Foreskin fibroblast (primary cell): ENCODE measurements at places on chromosomes 7 and 10.

GRCh38 chr7:157519798-157520244 is 183.0 kb downstream of the DNAJB6 start:
- DNase-seq, result no peak

- DNase-seq, result peak; percentile 16
Observed at GRCh38 chr7:24702755-24703154, 54.5 kb downstream of the GSDME start.

DNA sequence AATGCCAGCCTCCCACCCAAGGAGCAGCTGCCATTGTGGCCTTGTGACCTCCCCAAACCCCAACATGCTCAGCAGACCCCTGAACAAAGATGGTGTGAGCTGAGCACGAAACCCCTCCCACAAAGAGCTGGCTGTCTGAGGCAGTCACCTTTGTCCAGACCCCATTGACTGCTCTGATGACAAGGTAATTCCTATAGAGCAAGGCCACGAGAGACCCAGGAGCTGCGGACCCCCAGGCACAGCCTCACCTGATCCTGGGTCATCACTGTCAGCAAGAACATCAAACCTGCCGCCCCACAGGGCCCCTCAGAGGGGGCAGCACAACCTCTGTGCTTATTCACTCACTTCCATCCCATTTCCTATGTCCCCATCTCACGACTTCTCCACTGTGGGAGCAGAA is 102.6 kb downstream of the CPXM2 start:
- DNase-seq, result no peak

- DNase-seq, result peak; percentile 39
Observed at GRCh38 chr10:17910125-17910789, 41.5 kb upstream of the SLC39A12 start.

GRCh38 chr10:44046605-44047004 is 338.3 kb downstream of the CXCL12 start:
- peak; percentile 43 for DNase-seq

DNA sequence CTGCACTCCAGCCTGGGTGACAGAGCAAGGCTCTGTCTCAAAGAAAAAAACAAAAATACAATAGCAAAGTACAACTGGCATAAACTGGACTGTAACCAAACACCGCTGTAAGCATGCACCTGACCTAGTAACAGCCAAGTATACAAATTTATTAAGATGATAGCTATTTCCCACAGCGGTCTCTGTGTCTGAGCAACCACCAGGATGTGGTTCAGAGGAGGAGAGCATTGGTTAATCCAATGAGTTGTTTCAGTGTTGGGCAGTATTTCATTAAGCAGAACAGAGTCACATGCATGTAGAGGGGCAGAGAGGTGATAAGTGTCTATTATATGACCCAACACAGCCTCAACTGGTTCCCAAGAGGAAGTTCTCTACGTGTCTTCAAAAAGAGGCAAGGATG is 4.0 kb downstream of the SLC16A12 start:
- no peak for DNase-seq

GRCh38 chr10:19245889-19246752 is 197.5 kb downstream of the MALRD1 start:
- DNase-seq, result no peak

DNA sequence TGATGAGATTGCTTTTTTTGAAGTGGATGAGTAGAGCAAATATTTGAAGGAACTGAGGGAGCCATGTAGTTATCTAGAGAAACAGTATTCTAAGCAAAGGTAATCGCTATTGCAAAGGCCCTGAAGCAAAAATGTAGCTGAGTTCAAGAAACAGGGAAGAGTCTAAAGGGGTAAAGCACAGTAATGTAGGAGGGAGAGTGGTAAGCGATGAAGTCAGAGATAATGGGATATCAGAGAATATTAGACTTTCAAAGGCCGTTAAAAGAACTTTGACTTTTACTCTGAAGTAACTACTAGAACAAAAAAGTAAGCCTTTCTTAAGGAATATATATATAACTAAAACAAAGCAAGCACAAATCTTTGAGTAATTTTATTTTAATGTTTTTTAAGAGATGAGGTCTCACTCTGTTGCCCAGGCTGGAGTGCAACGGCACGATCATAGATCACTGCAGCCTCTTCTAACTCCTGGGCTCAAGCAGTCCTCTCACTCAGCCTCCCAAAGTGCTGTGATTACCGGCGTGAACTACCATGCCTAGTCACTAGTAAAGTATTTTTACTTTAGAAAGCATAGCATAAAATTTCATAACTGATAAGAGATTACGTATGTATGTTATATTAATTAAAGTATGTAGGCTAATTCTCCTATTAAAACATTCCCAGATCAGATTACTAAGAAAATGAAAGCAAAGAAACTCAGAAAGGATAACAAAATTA is 61.7 kb upstream of the OIT3 start:
- DNase-seq, result no peak

DNA sequence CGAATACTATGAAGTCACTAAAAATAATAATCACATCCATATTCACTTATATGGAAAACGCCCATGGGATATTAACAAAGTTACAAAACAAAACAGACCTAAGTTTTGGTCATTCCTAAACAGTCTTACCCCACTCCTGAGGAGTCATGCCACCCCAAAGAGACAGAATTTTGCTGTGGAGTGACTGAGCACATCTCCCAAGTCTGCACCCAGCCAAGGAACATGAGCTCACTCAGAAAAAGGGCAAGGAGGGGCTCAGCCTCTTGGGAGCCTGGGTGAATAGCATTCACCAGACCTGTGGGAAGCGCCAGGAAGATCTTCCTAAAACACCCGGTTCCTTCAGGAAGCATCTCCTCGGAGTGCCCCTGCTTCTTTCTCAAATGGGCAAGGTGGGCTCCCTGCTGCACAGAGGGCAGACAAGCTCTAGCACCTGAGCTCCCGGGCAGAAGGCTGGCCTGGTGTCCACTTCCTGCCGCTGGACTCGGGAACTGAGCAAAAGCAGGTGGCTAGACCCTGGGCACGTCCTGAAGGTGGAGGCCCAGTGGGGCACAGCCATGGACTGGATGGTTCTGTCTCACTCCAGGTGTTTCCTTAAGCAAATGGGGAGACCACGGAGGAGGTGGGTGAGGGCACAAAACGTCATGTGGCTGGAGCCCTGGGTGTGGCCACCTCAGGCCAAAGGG is 31.0 kb downstream of the TNS3 start:
- no peak for DNase-seq

DNA sequence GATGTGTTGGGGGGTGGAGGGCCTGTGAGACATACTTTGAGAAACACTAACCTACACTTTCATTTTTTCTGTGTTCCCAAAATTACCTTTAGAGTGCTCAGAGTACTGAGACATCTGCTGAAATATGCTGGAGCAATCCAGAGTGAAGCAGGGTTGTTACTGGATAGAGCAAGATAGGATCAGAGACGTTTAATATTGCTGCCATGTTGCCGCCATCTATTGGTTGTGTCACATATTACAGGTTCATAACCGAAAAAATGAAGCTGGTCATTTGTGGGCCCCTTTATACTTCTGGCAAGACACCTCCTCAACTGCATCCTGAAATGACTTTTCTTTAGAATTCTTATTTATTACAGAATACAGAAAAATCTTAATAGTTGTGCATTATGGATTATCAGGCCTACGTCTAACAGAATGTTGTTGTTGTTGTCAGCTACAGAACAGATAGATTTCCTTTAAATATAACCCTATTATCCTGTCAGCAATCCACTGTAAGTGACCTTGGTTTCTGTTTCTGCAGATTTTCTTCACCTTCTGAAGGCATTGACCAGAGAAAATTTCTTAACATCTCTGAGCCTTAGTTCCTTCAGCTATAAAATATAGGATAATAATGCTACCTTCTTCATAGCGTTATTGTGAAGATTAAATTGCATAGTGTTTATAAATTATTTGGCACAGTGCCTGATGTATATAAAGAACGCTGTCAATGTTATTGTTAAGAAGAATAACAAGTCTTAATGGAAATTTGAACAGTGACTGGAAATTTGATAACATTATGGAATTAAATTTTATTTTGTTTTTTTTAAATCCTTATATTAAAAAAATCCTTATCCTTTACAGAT is 16.2 kb upstream of the DLD start:
- peak; percentile 41 for DNase-seq

DNA sequence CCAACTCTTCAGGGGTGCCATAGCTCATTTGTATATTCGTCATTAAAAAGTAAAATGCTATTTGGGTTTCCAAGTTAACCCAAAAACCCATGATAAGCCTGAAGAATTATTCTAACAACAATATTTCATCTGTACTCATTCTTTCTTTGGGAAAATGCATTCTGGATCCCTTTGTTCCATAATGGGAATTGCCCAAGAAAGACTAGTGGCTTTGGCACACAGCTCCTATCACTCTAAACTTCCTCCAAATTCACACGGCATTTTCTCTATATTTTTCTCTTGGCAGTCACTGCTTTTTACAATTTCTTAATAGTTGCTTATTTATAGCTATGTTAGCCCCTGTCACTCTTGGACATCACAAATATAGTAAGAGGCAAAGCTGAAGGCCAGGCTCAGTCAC is 29.1 kb downstream of the CHCHD3 start:
- no peak for DNase-seq

DNA sequence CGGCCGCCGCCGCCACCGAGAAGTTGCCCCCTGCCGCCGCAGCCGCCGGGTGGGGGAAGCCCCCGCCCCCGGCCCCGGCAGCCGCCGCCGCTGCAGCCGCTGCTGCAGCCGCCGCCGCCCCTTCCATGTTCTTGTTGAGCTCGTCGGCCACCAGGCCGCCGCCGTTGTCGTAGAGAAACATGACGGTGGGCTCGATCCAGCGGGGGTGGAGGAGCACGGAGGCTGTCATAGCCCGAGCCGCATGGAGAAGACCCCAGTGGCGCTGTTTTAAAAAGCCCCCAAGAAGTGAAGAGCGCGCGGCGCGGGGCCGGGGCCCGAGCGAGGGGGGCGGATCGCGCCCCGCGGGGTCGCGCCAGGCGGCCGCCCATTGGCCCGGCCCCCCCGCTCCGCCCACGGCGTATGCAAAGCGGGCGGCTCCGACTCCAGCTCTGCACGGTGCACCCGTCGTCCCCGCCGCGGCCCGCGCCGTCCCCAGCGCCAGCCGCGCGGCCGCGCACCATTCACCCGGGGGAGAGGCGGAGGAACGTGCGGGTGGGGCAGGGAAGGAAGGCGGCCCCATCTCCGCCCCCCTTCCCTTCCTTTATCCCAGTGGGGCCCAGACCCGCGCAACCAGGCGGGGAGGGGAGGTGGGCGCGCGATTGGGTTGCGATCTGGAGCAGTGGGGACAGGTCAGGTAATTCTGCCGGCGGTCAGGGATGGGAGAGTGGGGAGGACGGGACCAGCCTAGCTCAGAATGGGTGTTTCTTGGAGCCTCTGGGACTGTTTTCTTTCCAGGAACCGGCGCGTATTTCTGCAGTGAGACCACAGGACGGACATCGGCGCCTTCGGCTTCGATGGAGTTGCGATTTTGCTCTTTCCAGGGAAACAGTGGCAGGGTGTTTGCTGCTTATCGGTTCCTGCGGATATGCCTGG is at the start of gene HOXA13:
Gene HOXA13 (minus strand): TSS at position 243 of the 912 bp plus-strand sequence. CDS start 14 bp downstream, at position 229.
- DNase-seq, result peak; percentile 94

DNA sequence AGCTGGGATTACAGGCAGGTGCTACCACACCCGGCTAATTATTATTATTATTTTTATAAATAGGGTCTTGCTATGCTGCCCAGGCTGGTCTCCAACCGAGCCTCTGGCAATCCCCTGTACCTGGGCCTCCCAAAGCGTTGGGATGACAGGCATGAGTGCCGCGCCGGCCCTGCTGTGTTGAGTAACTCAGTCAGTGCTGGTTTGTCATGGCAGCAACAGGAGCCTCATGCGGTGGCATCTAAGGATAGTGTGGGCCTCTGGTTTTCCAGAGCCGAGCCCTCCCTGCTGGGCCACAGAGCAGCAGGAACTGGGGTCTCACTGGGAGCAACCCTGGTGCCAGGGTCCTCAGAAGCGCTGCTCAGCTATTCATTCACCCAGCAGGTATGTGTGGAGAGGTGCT is 244.7 kb downstream of the ELFN1 start:
- no peak for DNase-seq

DNA sequence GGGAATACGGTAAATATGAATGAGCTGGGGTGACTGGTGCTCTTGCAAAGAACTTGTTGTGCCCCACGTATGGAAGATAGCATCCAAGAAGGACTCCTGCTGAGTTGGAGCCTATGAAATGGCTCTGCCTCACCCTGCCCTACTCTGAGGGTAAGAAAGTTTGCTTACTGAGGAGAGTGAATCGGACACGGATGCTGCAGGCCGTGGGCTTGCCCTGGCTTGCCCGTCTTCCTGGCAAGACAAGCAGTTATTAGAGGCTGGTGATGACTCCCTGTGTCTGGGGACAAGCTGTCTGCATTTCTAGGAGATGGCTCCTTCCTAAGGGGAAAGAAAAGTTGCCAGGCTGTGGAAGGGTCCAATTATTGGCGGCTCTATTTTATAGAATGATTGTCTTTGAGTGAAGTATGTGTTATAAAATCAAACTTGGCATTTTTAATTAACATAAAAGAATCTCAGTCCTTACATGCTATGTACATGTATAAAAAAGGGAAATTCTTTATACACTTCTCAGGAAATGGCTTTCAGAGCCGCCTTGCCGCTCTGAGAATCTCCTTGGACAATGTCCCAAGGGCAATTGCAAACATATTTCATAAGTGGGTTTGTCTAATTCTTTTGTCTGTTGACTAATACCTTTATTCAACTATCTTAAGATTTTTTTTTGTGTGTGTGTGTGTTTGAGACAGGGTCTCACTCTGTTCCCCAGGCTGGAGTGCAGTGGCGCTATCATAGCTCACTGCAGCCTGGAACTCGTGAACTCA is 64.6 kb downstream of the CYP26A1 start:
- DNase-seq, result peak; percentile 43

DNA sequence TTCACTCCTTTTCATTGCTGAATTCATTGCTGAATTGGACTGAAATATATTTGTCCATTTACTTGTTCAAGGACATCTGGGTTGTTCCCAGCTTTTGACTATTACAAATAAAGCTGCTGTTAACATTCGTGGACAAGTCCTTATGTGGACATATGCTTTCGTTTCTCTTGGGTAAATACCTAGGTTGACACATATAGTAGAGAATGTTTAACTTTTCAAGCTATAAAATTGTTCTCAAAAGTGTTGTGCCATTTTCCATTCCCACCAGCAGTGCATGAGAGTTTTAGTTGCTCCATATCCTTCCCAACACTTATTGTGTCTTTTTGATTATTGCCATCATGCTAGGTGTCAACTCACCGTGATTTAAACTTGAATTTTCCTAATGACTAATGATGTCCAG is 17.5 kb upstream of the CPVL start:
- no peak for DNase-seq

- DNase-seq, result peak; percentile 14
Observed at GRCh38 chr7:130461272-130461671, 20.5 kb upstream of the CEP41 start.

DNA sequence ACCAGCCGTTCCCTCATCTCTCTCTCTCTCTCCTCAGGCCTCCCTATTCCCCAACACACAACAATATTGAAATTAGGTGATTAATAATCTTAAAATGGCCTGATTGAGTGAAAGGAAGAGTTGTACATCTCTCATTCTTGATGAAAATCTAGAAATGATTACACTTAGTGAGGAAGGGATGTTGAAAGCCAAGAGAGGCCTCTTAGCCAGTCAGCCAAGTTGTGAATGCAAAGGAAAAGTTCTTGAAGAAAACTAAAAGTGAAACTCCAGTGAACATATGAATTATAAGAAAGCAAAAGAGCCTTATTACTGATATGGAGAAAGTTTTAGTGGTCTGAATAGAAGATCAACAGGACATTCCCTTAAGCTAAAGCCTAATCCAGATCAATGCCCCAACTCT is 695.1 kb downstream of the GRID1 start:
- no peak for DNase-seq
